ENCODE measurements at places on chromosomes 16 and 17.

DNA sequence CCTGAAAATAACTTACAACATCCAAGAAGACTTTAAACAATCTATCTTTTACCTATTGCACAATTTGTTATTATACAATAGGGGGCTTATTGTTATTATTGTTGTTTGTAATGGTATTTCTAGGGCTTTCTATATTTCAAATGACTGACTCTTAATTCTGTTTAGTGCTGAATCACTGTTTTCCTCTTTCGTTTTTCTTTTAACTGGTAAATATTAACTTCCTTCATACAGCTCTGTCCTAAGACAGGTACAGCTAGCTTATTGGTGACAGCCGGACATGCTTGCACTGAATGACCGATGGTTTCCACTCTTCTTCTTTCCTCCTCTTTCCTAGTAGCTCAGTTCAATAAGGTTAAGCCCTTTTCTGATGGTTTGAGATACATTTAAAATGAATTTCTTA lies 11.6 kb downstream of the KRTAP9-7 start:
- H3K36me3 ChIP-seq, result no peaks in the 10 kb centered on the region
- H3K4me1 ChIP-seq, result no peaks in the 10 kb centered on the region
- H3K27ac ChIP-seq, result no peak overlapping the region
- no peak overlapping the region for H3K4me3 ChIP-seq
- DNase-seq, result no peak

- no peaks in the 10 kb centered on the region for H3K27me3 ChIP-seq
- no peak overlapping the region for H3K4me3 ChIP-seq
- H3K27ac ChIP-seq, result no peak overlapping the region
- peaks cover 19% of the 10 kb centered on the region for H3K4me1 ChIP-seq
These were observed 75.1 kb downstream of the ZNF778 start for GRCh38 chr16:89292443-89293078.

- H3K4me1 ChIP-seq, result peaks cover 2% of the 10 kb centered on the region
- no peak for DNase-seq
- H3K36me3 ChIP-seq, result no peaks in the 10 kb centered on the region
- H3K27ac ChIP-seq, result no peak overlapping the region
- H3K27me3 ChIP-seq, result no peaks in the 10 kb centered on the region
These were observed 24.5 kb upstream of the SPPL2C start for GRCh38 chr17:45820052-45820780.

GRCh38 chr17:77709594-77709993 lies 248.9 kb upstream of the TNRC6C start:
- no peak overlapping the region for H3K27ac ChIP-seq
- H3K4me3 ChIP-seq, result no peak overlapping the region
- no peaks in the 10 kb centered on the region for H3K36me3 ChIP-seq
- DNase-seq, result no peak
- H3K27me3 ChIP-seq, result peaks cover 37% of the 10 kb centered on the region

DNA sequence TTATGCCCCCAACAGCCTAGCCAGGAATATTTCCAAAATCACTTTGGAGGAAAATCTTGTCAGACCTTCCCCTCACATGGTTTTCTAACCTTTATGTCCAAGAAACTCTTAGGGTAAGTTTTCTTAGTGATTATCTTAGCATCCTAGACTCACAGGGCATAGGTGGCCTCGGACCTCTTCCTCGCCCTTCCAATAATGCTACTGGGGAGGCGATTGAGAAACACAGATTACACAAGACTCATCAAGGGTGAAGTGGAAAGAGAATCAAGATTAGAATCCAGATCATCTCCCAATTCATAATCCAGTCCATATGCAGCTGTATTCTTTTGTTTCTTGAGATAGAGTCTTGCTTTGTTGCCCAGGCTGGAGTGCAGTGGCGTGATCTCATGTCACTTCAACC lies 358.4 kb upstream of the CDH5 start:
- H3K36me3 ChIP-seq, result no peaks in the 10 kb centered on the region
- no peaks in the 10 kb centered on the region for H3K4me1 ChIP-seq
- no peak overlapping the region for H3K27ac ChIP-seq
- no peaks in the 10 kb centered on the region for H3K27me3 ChIP-seq

- no peaks in the 10 kb centered on the region for H3K27me3 ChIP-seq
- H3K36me3 ChIP-seq, result no peaks in the 10 kb centered on the region
- H3K4me3 ChIP-seq, result no peak overlapping the region
These were observed 57.4 kb downstream of the HS3ST3A1 start for GRCh38 chr17:13544292-13544691.

DNA sequence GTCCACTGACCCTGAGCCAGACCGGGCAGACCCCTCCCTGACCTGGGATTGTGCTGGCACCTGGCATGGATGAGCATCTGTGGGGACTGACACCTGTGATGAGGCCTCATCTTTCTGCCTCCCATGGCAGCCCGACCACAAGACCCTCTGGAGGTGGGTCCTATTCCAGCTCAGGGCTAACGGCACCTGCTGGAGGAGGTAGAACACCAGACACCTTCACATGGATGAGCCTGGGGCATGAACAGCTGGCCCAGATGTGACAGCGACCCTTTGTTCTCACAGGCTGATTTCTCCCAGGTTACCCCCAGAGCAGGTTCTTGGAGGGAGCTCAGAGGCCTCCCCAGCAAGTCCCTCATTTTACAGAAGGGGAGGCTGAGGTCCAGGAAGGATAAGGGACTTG lies 46.4 kb upstream of the PIK3R6 start:
- H3K4me1 ChIP-seq, result peaks cover 6% of the 10 kb centered on the region
- no peak overlapping the region for H3K27ac ChIP-seq
- no peak overlapping the region for H3K4me3 ChIP-seq
- H3K36me3 ChIP-seq, result peaks cover 49% of the 10 kb centered on the region

DNA sequence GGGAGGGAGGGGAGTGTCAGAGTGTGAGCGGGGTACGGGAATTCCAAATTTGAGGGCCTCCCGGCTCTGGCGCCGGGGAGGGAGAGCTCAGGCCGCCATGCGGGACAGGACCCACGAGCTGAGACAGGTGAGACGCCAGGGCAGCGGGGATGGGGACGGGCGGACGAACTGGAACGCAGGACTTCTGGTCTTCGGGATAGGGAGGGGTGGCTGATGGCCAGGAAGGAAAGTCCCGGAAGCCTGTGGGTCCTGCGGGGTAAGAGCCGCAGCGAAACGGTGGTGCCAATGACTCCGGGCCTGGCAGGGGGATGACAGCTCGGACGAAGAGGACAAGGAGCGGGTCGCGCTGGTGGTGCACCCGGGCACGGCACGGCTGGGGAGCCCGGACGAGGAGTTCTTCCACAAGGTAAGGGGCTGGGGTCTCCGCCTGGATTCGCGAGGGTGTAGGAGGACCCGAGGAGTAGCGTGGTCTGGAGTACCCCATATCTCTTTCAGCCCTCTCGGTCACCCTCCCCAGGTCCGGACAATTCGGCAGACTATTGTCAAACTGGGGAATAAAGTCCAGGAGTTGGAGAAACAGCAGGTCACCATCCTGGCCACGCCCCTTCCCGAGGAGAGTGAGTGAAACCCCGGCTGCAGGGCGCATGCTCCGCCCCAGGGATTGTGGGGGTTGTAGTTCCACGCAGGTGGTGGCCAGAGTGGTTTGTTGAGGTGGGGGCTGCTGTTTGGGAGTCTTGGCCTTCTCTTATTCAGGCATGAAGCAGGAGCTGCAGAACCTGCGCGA lies 543 bp downstream of the STX4 start:
- no peaks in the 10 kb centered on the region for H3K27me3 ChIP-seq
- peaks cover 22% of the 10 kb centered on the region for H3K4me1 ChIP-seq
- H3K4me3 ChIP-seq, result peak overlapping the region; percentile 98

- H3K36me3 ChIP-seq, result no peaks in the 10 kb centered on the region
- H3K4me3 ChIP-seq, result no peak overlapping the region
- H3K4me1 ChIP-seq, result no peaks in the 10 kb centered on the region
- no peak for DNase-seq
- no peak overlapping the region for H3K27ac ChIP-seq
- H3K27me3 ChIP-seq, result no peaks in the 10 kb centered on the region
These were observed 345.4 kb downstream of the SOX9 start for GRCh38 chr17:72466199-72466598.

DNA sequence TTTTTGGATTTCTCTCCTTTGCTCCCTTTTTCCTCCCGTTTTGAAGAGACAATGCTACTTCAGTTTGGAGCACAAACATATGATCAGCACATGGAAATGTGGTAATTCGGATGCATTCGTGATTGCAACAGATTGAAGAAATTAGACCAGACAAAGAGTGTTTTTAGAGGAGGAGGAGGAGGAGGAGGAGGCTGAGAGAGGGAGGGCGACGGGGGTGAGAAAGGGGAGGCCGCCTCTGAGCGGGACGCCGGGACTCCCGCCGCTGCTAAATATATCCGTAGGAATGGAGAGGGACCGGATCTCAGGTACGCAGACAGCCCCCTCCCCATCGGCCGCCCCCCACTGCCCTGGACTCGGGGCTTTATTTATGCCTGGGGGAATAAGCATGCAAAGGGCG lies 179.3 kb downstream of the SEC14L1 start:
- H3K4me1 ChIP-seq, result peaks cover 32% of the 10 kb centered on the region
- H3K27ac ChIP-seq, result no peak overlapping the region
- peak overlapping the region; percentile 93 for H3K4me3 ChIP-seq
- no peaks in the 10 kb centered on the region for H3K27me3 ChIP-seq
- DNase-seq, result no peak

Measured in T-helper 2 cell treated with Interferon-gamma antibody and Interleukin-4, amounts not matched to agents 5 μg/mL and 100 μg/mL, for 36 hours (primary cell).